Kidney capillary endothelial cell (primary cell): ENCODE measurements at places on chromosomes 4 and X.

DNA sequence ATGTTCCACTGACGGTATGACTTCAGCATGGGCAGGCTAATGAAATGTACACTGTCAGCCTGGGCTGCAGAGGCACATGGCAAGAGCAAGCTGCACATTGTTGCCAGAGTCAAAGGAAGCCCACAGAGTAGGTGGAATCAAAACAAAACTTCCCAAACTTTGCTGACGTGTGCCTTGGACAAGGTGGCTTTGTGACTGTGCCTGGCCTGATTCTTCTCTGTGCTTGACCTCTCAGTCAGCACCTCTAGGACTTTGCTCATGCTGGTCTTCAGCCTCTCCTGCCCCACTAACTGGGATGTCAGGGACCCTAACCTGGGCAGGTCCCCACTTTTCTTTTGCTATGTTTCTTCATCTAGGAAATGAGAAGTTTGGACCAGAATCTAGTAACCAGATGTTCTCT is 40.5 kb upstream of the KIAA1210 start:
- DNase-seq, result no peak

GRCh38 chrX:109709129-109709631 is 23.9 kb downstream of the ACSL4 start:
- no peak for DNase-seq

DNA sequence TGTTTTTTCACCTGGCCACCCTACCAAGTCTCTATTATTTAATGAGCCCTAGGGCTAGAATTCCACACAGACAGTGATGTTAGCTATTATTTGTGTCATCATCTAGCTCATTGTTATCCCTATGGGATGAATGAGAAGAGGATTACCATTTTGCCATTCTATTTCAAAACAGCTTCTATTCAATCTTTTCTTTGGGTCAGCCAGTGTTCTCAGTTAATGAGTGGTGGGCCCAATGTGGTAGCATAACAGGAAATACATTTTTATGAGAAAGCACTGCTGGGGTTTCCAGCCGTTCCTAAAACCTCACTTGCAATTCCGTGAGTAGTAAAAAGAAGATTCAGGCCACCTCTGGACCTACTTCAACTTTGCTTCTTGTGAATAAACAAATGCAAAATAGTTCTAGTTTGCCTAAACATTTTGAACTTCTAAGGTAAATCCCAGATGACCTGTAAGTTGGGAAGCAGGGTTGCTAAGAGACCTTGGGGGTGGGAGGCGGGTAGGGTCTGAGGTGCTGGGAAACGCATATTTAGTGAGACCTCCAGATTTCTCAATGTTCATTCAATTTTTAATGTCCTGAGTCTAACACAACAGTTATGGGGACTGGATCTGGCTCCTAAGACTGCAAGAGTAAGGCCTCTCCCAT is 24.8 kb upstream of the CYP2U1 start:
- no peak for DNase-seq

- no peak for DNase-seq
Observed at GRCh38 chrX:106906361-106906760, 3.2 kb upstream of the RIPPLY1 start.

- no peak for DNase-seq
Observed at GRCh38 chr4:1198098-1198844, 25.9 kb upstream of the SPON2 start.

DNA sequence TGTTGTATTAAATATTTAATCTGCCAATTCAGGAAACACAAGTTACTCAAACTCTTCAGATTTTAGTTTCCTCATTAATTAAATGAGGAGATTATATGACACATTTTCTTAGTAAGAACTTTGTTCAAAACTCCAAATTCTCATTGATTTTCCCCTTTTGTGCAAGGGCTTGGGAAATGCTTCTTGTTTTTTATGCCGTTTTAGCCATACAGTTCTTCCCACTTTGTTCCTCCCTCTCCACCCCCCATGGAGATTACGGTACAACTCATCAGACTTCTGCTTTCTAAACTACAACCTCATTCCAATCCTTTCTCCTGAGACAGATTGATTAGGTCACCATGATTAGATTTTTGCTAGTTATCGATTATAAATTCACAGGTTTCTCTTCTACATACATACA is 10.9 kb upstream of the BBS7 start:
- DNase-seq, result no peak

GRCh38 chr4:156528216-156528615 is 443.4 kb downstream of the PDGFC start:
- DNase-seq, result no peak

GRCh38 chr4:41696131-41696530 is 52.4 kb downstream of the PHOX2B start:
- DNase-seq, result no peak

GRCh38 chrX:139902559-139902958 is 30.3 kb downstream of the ATP11C start:
- DNase-seq, result no peak
